Eye (tissue), 1 donor: ENCODE measurements at places on chromosomes 2 and 18.

GRCh38 chr18:44589693-44590355 is 90.9 kb upstream of the SETBP1 start:
- no peak for DNase-seq

GRCh38 chr18:31783059-31783458 is 22.4 kb upstream of the SLC25A52 start:
- DNase-seq = no peak

DNA sequence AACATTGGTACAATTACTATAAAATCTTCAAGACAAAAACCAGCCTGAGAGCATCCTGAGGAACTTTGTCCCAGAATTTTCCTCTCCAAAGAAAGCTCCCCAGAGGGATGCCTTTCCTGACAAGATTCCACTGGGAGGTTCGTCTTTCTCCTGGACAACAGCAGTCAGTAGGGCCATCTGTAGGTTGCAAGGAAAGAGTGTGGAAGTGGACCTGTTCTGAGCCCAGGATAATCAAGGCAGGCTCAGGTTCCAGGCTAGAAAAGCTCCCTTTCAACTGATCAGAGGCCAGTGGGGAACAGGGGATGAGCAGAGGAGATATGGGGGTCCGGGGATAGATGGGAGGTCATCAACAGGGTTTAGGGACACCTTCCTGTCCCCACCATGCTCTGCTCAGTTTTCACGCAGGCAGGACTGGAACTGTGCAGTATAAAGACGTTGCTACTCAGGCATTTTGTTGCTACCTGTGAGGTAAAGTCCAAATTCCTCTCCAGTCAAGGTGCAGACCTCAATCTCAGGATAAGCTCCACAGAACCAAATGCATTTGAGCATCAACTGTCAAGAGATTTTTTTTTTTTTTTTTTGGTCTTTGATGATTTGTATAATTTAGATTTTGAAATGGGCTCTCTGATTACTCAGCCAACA is 126.2 kb downstream of the STRN start:
- DNase-seq = no peak

DNA sequence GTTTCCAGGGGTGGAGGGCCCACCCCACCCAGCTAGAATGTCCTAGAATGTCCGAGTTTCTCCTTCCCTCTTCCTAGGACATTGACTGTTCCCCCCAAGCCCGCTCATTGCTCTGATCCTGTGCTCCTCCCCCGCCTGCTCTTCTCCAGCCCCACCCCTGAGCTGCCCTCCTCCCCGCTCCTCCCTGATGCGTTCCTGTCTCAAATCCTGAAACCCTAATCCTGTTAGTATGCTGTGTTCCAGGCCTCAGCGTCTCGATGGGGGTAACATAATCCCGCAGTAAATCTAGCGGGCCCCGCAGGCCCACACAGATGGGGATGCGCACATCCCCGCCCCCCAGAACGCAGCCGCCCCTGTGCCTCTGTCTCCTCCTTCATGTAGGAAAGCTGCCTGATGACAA is 51.3 kb downstream of the NRP2 start:
- no peak for DNase-seq

DNA sequence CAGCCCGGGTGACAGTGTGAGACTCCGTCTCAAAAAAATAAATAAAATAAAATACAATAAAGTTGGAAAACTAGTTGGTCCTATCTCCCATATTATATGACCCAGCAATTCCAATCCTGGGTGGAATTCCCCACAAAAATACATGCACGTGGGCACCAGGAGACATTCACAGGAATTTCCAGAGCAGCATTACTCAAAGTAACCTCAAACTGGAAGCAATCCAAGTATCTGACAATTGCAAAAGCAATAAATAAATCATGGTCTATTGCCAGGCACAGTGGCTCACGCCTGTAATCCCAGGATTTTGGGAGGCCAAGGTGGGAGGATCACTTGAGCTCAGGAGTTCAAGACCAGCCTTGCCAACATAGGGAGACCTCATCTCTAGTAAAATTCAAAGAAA is 101.2 kb upstream of the MAP4K4 start:
- DNase-seq = no peak

- DNase-seq = no peak
Observed at GRCh38 chr2:113930448-113930847, 40.6 kb downstream of the ACTR3 start.
